ENCODE measurements at places on chromosomes 7 and 10.

DNA sequence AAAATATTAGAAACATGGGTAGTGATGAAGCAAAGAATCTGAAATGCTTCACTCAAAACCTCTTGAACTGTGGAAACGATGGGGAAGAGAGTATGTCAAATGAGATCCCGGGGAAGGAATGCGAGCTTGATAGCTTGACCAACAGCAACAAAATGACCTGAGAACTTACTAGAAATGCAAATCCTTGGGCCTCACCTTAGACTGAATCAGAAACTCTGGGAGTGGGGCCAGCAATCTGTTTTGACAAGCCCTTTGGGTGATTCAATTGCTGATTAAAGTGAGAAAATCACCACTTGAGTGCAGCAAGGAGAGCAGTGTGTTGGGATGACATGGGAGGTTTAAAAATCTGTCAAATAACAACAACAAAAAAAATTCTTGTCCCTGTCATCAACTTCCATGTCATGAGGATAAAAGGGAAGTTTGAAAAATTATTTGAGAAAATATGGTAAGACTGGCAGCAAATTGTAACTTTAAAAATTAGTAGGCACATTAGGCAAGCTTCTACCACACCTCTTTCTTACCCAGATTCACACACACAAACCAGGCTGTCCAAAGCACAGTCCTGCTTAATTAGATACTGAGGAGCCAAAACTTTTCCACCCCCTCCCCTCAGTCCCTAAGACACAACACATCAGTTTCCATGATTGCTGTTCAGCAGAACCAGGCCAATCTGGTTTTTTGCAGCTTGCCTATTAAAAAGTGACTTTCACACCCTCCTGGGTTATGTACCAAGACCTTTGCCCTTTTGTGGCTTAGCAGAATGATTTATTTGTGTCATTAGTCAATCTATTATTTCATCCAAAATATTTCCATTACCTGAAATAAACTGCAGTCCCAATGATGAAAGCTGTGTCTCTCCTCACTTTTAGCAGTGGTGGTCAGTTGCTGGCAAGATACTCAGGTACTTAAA is 15.6 kb downstream of the CALCR start:
- DNase-seq: no peak

GRCh38 chr10:63896992-63897391 is 375.8 kb downstream of the REEP3 start:
- no peak for DNase-seq

- DNase-seq: no peak
Measured at GRCh38 chr10:4678023-4678950, 147.7 kb upstream of the AKR1E2 start.

DNA sequence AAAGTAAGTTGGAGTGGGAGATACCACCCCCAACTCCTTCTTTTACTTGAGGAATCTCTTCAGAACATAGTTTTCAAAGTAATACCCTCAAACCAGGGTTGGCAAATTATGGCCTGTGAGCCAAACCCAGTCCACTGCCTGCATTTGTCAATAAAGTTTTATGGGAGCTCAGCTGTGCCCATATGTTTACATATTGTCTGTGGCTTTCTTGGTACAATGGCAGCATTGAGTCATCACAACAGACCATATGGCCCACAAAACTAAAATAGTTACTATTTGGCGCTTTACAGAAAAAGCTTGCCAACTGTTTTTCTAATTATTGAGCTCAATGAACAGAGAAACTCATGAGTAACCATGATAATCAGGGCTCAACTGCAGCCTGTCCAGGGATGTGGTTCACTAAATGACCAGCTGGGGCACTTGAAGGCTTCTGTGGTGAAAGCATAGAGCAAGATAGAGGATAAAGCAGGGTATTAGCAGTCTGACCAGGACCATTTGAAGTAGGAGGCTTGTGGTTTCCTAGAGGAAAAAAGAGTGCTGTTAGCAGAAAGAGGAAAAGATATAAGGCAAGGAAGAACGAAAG is 196.0 kb upstream of the GRB10 start:
- DNase-seq: no peak

DNA sequence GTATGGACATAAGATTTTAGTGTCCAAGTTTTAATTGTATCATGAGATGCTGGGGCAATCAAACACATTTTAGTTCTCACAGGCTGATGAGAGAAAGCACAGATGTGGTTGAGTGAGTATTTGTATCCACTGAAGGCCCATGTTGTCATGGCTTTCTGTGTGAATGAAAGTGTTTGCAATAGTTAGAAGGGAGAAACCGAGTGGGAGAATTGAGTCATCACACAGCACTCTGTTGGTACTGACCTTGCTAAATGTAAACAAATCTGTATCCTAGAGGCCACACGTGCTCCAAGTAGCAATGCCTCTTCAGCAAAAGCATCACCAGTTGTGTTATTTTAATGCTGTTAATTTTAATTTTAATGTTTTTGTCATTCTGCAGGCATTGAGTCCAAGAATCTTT is 121.2 kb downstream of the EMX2 start:
- DNase-seq: no peak

DNA sequence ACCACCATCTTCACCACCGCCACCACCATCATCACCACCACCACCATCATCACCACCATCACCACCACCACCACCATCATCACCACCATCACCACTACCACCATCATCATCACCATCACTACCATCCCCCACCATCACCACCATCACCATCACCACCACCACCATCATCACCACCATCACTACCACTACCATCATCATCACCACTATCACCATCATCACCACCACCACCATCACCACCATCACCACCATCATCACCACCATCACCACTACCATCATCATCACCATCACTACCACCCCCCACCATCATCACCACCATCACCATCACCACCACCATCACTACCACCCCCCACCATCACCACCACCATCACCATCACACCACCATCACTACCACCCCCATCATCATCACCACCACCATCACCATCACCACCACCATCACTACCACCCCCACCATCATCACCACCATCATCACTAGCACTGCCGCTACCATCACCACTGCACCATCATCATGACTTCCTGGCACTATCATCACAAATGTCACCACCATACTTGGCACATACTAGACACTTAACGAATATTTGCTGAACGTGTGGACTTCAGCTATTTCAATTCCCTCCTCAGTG is 25.3 kb upstream of the FZD8 start:
- DNase-seq: no peak
